ENCODE measurements at places on chromosomes 12 and 14.

GRCh38 chr14:71203306-71203705 is 296.0 kb downstream of the PCNX1 start:
- ATAC-seq = no peak

- peak; percentile 35 for ATAC-seq
Observed at GRCh38 chr14:68312884-68313610, 479.8 kb downstream of the ZFP36L1 start.

DNA sequence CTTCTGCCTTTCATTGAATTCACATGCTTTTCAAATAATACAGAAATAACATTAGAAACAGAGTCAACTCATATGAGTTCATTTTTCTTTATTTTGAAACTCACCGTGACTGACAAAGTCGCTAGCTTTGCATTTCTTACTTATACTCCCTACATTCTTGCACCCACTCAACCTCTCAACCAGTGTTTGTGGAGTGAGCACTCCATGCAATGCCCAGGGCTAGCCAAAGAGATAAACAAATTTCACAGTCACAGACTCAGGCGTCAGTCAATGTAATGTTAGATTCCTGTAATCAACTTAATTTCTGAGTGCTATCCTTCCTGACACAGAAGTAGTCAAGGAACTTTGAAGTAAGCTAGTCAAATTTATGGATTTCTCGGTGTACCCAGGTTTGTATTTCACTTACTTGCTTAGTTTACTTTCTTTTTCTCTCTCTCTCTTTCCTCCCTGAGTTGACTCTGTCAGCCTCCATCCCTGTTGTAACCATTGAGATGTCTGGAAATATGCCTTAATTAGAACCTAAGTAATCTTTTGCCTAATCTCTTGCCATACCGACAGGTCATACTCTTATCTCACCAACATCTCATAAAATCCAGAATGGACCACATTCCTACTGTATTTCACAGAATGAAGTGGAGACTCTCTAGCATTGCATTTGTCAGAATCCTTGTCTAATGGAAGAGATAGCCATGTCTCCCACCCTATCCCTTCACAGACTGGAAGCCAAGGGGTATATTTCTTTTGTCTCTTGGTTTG is 413.0 kb downstream of the AEBP2 start:
- ATAC-seq = no peak

GRCh38 chr12:65355461-65355860 is 77.0 kb downstream of the MSRB3 start:
- ATAC-seq = no peak

GRCh38 chr12:15446807-15447206 is 124.5 kb downstream of the PTPRO start:
- ATAC-seq = peak; percentile 59

Measured in esophagus mucosa (tissue), 1 donor.